Stimulated activated CD8-positive, alpha-beta memory T cell treated with anti-CD3 and anti-CD28 coated beads, Interleukin-7, amount 100 ng/mL, for 48 hours (primary cell): ENCODE measurements at places on chromosomes 16 and 17.

DNA sequence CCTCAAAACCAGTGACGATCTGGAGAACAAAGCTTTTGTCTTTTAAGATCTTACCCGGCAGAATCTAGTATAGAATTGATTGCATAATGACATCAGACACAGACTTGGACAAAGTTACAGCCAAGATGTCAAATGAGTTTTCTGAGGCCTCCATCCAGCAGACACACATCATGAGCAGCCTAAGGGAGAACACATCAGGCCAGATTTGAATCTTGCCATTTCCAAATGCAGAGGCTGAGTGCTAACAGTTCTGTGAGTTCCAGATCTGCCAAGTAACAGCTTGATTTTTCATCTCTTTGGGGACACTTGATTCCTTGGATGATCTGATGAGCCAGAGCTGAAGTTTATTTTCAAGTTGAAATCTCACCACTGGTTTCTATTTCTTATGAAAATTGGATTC is 21.0 kb downstream of the NOG start:
- no peak for DNase-seq

GRCh38 chr16:68376590-68376989 is 65.8 kb downstream of the PRMT7 start:
- no peak for DNase-seq

- no peak for DNase-seq
Measured at GRCh38 chr16:35176449-35176848, 1717.0 kb downstream of the TP53TG3F start.

- no peak for DNase-seq
Measured at GRCh38 chr17:17020821-17021193, 21.4 kb upstream of the MPRIP start.

DNA sequence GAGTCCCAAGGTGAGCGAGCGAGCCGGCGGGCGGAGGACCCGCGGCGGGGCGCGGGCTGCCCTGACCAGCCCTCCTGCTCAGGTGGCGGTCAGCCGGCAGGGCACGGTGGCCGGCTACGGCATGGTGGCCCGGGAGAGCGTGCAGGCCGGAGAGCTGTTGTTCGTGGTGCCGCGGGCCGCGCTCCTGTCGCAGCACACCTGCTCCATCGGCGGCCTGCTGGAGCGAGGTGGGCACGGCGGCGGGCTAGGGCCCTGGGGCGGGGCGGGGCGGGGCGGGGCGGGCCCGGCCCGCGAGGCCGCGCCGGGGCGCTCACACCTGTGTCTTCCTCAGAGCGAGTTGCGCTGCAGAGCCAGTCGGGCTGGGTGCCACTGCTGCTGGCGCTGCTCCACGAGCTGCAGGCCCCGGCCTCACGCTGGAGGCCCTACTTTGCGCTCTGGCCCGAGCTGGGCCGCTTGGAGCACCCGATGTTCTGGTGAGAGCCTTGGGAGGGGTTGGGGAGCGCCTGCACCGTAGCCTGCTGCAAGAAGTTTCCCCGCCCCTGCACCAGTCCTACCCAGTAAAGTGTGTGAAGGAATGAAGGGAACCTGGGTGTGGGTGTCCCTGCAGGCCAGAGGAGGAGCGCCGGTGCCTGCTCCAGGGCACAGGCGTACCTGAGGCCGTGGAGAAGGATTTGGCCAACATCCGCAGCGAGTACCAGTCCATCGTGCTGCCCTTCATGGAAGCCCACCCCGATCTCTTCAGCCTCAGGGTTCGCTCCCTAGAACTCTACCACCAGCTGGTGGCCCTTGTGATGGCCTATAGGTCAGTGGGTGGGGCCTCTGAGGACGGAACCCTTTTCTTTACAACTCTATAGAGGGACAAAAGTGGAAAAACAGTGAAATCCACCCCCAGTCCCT is 802 bp downstream of the SETD6 start:
- peak; percentile 11 for DNase-seq

DNA sequence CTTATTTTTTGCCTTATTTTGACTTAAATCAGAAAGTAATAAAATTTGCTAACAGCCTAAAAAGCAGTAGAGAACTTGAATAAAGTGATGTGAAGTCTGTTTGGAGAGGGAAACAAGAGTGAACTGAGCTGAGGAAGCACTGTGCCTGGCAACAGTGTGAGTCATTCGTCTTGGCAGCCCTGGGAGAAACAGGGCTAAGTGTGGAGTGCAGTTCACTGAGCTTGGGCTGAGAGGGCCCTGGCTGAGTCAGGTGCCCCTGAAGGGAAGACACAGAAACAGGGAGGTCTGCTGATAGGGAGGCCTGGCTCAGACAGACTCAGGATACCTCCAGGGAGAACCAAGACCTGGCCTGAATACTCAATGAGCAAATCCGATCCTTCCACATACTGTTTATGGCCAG is 132.1 kb downstream of the HS3ST4 start:
- no peak for DNase-seq

DNA sequence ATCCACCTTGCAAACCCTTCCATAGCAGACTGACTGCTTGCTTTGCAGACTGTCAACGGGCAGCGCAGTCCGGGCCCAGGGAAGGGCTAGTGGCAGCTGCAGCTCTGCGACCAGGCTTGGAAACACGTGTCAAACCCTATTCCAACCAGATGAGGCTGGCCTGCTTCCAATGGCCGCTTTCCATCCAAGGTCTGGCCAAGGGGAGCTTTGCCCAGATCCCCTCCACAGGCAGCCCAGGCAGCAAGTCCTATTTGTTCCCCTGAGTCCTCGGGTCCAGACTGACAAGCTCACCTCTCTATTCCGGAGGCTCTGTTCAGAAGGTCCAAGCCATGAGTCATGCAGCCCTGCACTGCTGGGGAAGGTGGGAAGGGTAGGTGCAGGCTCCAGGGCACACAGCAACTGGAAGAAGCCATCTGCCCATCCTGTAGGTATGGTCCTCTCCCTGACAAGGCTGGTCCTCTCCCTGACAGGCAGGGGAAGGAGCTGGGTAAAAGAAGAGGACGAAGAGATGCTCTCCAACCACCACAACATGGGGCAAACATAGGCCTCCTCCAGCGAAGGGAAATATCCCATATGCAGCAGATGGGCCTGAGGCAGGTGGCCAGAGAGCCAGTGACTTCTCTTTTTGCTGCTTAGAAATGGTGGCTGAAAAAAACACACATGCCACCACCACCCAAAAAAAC is 22.6 kb upstream of the AXIN2 start:
- no peak for DNase-seq

GRCh38 chr16:17939122-17939536 is 397.4 kb downstream of the NPIPA8 start:
- no peak for DNase-seq

DNA sequence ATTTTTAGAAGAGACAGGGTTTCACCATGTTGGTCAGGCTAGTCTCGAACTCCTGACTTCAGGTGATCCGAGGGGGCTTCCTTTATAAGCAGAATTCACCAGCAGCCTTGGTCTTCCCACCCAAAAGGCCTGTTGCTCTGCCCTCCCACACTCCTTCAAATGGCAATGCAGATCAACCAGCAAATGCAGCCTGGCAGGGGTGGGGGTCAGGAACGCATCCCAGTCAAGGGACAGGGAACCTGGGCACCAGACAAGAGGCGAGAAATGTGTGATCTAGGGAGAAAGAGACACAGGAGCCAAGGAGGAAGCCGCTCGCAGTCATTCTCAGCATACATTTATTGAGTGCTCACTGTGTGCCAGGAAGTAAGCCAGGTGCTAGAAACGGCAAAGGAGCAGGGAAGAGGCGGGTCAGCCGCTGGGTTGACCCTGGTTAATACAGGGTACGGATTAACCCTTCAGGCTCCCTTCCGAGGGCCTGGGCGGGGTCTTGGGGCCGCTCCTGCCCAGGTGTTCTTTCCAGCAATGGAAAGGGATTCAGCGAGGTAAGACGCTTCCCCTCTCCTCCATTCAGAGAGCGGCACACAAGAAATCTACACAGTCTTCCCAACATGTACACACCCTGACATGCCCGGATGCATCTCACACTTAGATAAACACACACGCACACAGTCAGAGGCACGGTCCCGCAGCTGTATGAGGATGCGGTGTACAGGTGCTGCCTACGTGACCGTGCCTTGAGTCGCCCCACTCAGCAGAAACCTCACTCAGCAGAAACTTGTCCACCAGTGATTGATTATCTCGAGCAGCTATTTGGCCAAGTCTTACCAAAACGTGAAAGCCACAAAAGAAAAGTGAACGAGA is 6.6 kb upstream of the PITPNA start:
- no peak for DNase-seq
